Left ventricle myocardium inferior (tissue), 1 donor: ENCODE measurements at places on chromosomes 5 and 9.
A peak's percentile ranks its signal among the peaks of the same experiment; 100 is the strongest.

DNA sequence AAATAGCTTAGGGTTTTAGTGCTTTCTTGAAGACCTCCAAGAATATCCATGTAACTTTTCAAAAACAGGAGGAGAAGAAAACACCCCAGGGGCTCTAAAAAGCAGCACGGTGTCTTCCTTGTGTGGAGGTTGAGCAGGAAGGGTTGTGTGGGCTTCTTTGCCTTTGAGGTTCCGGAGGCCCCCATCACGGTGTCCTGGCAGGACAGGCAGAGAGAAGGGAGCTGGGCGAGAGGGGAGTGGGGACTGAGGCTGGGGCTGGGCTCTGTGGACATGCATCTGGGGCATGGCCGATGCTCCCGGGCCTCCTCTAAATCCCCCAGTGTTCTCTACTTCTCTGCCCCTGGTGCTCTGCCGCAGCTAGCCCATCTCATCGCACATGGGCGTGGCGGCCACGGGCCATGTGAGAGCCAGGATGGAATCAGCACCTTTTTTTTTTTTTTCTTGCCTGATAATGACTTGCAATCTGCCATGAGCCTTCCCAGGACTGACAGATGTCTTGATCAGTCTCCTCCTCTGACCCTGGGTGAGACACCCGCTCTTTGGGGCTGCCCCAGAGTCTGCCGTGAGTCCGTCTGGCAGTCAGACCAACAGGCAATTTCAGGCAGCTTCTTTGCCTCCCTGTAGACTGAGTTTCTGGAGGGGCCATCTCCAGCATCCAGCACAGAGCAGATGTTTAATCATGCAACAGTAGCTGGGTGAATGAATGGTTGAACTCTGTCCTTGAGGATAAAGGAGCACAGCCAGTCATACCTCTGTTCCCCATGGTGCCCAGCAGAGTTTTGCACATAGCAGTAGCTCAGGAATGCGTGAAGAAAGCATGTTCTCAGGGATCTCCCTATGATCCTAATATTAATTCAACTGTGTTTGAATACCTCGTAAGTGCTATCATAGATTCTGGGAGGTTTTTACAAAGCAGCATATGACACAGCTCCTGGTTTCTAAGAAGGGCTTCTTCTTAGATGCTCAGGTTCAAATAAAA lies 12.1 kb downstream of the CXCL14 start:
- DNase-seq: no peak

DNA sequence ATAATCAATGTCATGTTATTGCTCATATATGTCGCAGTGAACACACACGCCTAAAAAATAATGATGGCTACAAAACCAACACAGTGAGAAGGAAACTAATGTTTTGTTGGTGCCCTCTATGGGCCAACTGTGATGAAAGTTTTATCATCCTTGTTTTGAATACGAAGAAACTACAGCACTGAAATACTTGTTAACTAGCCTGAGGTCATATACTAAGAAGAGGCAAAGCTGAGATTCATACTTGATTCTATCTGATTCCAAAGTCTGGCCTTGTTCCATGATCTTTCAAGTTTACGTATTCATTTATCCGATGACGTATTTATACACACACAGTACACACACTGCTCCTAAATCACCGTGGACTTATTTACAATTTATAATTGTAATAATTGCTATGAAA lies 16.1 kb upstream of the DRD1 start:
- DNase-seq: no peak

DNA sequence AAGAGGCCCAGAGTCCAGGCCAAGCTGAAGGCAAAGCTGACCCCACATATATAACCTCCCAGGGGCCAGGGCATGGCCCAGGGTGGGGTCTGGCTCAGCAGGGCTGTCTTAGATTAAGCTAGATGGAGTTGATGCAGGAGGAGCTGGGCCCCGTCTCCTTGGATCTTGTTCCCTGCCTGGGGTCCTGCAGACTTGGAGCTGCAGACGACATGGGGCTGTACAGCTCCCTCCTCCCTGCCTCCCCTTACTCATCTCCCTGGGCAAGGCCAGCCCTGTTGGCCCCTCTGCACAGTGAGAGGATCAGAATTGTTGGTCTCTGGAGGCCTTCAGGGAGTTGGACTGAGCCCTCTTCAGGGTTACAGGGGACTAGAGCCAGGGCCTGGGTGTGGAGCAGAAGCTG lies 134.9 kb downstream of the RGS3 start:
- no peak for DNase-seq

DNA sequence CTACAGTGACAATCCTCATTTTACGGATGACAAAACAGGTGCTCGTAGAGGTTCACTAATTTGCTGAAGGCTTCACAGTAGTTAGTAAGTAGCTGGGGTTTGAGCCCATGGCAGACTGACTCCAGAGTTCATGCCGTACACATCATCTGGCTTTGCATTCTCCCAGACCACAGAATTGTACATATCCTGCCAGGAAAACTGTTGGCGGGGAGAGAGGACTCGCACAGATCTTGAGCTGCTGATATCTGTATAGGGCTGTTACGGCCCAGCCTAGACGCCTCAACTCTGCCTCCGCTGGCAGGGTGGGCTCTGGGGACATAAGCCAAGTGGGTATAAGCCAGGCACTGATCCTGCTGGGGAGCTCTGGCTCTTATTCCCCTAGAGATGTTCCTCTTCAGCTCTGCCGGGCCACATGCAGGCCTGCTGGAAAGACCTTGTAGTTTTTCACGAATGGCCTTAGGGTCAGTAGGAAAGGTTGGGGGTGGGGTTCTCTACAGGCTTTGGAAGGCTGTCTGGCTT lies 16.3 kb downstream of the LARP1 start:
- no peak for DNase-seq

GRCh38 chr9:99030092-99030511 lies 74.8 kb upstream of the TGFBR1 start:
- DNase-seq: no peak

DNA sequence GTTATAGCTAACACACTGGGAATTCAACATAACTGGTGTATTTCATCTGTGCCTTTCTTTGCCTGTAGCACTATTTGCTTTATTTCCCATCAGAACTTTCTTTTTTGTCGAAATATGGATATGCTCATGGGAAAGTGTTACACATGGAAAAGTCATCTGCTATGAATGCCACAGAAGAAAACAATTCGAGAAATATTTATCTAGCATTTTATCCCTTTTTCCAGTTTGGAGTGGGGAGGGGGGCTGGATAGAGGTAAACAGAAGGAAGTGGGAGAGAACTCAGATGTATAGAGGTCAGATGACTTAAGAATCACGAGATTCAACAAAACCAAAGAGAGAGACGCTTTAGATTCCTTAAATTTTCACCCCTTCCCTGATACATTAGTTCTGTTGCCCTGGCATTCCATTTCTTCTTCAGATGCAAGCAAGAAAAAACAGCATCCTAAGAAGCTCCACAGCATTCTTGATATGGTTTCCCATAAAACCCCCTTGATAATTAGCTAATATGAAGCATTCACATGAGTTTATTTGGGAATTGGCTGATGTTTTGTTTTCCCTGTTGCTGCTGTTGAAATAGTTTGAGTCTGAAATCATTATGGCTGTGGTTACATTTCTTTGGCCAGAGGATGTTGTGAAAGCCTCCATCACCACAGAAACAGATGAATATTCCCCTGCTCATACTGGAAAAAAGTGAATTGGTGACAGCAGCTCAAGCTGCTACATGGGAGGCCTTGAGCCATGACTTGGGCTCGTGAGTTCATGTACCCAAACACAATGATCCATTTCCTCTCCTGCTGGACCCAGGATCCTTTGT lies 335.8 kb upstream of the DAB2 start:
- DNase-seq: peak; percentile 28
